Heart left ventricle (tissue), 16 donors: ENCODE measurements at places on chromosomes 12 and 14. TPM values are rescaled to one million over a fixed set of nuclear protein-coding genes. Genes with fewer than 3 reads are reported as not detected.

KLRK1 gene
- 0.28 TPM for polyA plus RNA-seq

KERA gene
- polyA plus RNA-seq: not detected

KCNH3 gene
- polyA plus RNA-seq: 0.14 TPM

CMAS gene
- 55.8 TPM for polyA plus RNA-seq

LBHD2 gene
- not detected for polyA plus RNA-seq

GLT1D1 gene
- 0.11 TPM for polyA plus RNA-seq

HOXC12 gene
- not detected for polyA plus RNA-seq

KRT4 gene
- polyA plus RNA-seq: not detected

HSP90AA1 gene
- 956 TPM for polyA plus RNA-seq

ANKRD33 gene
- polyA plus RNA-seq: not detected

OR4E2 gene
- not detected for polyA plus RNA-seq

CCDC196 gene
- polyA plus RNA-seq: not detected

CNTN1 gene
- 0.04 TPM for polyA plus RNA-seq

ERG28 gene
- polyA plus RNA-seq: 10.2 TPM

GALNT9 gene
- not detected for polyA plus RNA-seq

CTDSP2 gene
- polyA plus RNA-seq: 68.4 TPM

POTEG gene
- polyA plus RNA-seq: not detected

PLCZ1 gene
- polyA plus RNA-seq: not detected

HCFC2 gene
- 4.8 TPM for polyA plus RNA-seq

BMP4 gene
- polyA plus RNA-seq: 3.1 TPM

ZDHHC22 gene
- polyA plus RNA-seq: not detected

TUNAR gene
- not detected for polyA plus RNA-seq

NRIP2 gene
- polyA plus RNA-seq: 2.1 TPM

FOXN4 gene
- not detected for polyA plus RNA-seq

ENDOU gene
- 0.08 TPM for polyA plus RNA-seq

PMCH gene
- polyA plus RNA-seq: not detected

EMP1 gene
- polyA plus RNA-seq: 16.4 TPM

CCDC175 gene
- polyA plus RNA-seq: not detected

MYH7 gene
- polyA plus RNA-seq: 12,111 TPM

SERPINA10 gene
- not detected for polyA plus RNA-seq
